ENCODE measurements at places on chromosomes 7 and 10. TPM values are rescaled to one million over a fixed set of nuclear protein-coding genes. Genes with fewer than 3 reads are reported as not detected.

Gene WIPF3
- 3.3 TPM for total RNA-seq

- no peak for DNase-seq
Measured at GRCh38 chr10:80259405-80259871, 30.0 kb downstream of the MAT1A start.

GRCh38 chr10:50997461-50997860 lies 76.8 kb upstream of the PRKG1 start:
- DNase-seq = no peak

DNA sequence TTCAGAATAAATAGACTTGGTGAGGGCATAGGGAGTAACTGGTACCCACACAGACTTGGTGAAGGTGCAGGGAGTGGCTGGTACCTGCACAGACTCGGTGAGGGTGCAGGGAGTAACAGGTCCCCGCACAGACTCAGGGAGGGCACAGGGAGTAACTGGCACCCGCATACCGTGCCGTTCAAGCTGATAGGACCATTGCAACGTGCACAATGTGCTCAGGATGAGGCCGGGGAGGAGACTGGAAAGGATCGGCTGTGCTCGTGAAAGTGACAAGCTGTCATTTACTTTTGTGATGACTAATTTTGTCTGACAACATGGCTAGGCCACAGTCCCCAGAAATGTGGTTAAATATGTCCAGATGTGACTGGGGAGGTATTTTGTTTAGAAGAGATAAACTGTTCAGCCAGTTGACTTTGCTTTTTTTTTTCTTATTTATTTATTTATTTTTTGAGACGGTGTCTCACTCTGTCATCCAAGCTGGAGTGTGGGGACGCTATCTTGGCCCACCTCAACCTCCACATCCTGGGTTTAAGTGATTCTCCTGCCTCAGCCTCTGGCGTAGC lies 76.2 kb upstream of the NMT2 start:
- DNase-seq = no peak

GRCh38 chr10:92839191-92840085 lies 8.9 kb upstream of the EXOC6 start:
- no peak for DNase-seq
